ENCODE measurements at places on chromosomes 1 and 21.
A peak's percentile ranks its signal among the peaks of the same experiment; 100 is the strongest.

- no peak for DNase-seq
Observed at GRCh38 chr1:115426956-115427355, 88.9 kb upstream of the NGF start.

DNA sequence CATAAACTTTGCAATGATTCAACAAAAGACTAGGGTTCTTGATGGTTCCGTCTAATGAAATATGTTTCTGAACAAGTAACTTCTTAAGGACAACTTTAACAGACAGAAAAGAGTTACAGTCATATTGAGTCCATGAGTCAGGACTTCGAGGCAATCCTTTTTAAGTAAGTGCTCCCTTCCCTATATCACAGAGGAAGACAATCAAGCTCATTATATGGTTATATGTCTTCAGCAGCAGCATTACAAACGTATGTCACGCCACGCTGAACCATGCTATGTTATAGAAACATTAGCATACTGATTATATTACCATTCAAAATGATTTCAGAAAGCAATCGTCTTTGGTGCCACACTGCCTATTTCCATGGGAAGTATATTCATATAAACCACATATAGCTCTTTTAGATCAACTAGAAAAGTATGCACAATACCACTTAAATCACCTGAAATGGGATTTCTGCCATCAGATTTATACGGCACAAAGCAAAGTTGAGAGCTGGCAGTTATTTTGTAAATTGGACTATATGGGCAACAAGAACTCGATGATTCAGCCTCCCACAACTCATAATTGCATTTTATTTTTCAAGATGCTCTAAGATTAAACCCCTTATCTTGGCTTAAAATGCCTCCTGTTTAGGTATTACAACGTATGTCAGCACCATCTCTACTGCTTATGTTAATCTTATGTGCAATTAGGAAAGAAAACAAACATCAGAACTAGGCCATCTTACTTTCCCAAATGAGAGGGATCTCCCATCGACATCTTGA, 111.3 kb upstream of the SAMSN1 start:
- DNase-seq, result no peak

GRCh38 chr1:184082541-184083415, 31.2 kb downstream of the TSEN15 start:
- no peak for DNase-seq

GRCh38 chr1:182723200-182723599, 38.8 kb upstream of the RGS8 start:
- DNase-seq, result no peak

- DNase-seq, result no peak
Observed at GRCh38 chr1:189658381-189658780, 819.3 kb downstream of the BRINP3 start.

DNA sequence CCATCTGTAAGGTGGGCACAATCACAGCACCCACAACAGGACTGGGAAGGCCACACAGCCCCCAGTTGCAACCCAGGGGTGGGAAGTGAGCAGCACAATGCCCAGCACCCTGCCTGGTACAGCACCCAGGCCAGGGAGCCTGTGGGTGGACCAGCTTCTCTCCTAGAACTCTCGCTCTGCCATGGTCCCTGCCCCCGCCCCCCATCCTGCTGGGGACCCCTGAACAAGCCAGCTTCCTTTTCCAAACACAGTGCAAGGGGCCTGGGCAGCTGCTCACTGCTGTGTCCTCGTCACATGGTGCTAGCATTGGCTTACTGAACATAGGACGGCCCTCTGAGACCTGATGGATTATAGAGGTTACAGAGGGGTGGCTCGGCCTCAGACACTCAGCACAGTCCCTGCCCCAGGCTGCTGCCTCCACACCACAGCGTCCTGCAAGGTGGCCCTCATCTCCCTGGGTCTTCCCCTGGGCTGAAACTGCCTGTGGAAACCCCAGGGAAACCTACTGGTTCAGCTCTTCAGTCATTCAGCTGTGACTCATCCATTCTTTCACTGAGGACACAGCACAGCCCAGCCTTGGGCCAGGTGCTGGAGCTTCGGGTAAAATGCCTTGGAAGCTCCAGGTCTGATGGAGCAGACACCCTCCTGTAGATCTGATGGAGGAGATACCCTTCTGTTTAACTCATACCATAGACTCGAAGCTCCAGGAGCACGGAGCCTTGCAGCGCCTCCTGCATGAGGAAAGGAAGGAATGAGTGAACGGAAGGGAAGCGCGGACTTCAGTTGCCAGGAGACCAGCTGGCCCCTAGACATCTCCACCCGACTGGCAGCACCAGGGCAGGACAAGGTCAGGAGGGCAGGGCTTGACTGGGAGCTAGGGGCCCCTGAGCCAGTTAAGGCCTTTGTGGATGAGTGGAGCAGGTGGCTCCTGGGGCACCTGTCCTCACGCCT, 8.1 kb upstream of the PRDM16 start:
- DNase-seq, result no peak

GRCh38 chr1:15354580-15354965, 55.1 kb upstream of the EFHD2 start:
- DNase-seq, result no peak

- no peak for DNase-seq
Observed at GRCh38 chr1:55244476-55245099, 29.4 kb upstream of the USP24 start.

GRCh38 chr1:228011721-228012311, 5.0 kb downstream of the WNT3A start:
- no peak for DNase-seq

DNA sequence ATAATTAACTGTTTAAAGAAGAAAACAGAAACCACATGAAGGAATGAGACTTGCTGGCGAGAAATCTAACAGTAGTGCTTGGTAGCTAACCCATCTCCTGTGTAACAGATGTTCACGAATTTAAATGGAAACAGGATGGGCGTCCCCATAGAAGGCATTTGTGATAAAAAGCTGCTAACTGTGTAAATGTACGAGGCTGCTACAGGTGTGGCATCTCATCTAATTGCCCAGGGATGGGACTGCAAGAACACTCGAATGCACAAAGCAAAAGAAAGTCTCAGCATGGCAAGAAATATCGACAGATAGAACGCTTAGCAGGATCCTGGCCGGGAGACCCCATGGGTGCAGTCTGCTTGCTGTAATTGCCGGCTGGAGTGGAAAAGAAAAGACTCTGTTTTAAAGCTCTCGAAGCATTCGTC, 112.7 kb downstream of the RUNX1 start:
- no peak for DNase-seq

DNA sequence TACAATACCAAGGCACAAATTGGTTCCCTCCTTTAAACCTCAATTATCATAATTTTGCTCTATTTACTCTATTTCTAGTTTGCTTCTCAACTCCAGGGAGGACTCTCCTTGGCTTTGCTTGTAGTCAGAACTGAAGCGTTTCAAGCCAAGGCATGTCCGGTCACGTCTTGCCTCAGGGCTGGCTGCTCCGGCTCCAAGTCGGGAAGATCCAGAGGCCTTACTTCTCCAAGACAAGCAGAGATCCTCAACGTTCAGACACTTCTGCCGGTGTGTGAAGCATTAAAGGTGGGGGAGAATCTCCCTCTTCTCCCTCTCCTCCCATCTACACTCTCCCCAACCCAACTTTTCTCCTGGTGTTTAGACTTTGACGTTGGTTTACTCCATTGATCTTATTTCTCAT, 7.2 kb upstream of the HHAT start:
- no peak for DNase-seq

DNA sequence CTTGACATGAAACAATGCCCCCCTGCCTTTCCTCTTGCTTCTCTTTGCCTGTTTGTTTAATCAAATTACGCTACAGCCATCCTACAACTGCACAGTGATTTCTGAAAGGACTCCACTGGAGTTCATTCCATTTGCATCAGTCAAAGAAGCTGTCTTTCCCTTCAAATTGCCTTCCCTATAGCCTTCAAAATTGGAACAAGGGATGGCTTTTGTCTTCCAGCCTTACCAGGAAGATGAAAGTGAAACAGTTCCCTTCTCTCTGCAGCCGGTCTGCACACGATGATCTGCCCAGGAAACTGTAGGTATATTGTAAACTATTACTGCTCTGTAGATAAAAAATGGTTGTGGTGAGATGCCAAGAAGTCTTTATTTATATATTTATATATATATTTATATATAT, 65.6 kb upstream of the ETS2 start:
- DNase-seq, result no peak

DNA sequence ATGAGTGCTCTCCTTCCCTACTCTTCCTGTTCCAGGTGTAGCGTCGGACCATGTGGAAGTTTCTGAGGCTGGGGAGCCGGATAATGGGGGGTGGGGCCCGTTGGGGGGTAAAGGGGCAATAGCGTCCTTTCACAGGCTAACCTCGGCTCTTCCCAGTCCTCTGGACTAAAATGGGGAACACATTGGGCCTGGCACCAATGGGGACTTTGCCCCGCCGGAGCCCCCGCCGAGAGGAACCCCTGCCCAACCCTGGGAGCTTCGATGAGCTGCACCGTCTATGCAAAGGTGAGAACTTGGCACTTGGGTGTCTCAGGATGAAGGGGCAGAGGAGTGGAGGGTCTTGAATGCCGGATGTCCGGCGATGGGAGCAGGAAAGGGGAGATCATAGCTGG, 456 bp downstream of the TOMM40L start:
- DNase-seq, result no peak

DNA sequence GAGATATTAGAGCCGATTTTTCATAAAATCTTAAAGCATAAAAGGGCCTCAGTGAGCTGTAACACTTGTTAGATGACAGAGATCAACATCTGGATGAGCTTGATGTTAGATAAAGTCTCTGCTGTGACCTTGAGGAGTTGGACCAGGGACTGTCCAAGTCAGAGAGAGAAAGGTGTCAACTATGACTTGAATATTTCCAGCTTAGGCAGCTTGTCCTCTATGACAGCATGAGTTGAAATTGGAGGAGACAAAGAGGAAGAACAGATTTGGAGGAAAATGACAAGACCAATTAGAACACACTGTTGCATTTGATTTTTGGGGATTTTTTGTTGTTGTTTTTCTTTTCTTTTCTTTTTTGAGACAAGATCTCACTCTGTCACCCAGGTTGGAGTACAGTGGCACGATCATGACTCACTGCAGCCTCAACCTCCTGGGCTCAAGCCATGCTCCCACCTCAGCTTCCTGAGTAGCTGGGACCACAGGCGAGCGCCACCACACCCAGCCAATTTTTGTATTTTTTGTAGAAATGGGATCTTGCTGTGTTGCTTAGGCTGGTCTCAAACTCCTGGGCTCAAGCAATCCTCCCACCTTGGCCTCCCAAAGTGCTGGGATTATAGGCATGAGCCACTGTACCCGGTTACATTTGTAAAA, 35.3 kb upstream of the CLIC4 start:
- DNase-seq, result no peak

DNA sequence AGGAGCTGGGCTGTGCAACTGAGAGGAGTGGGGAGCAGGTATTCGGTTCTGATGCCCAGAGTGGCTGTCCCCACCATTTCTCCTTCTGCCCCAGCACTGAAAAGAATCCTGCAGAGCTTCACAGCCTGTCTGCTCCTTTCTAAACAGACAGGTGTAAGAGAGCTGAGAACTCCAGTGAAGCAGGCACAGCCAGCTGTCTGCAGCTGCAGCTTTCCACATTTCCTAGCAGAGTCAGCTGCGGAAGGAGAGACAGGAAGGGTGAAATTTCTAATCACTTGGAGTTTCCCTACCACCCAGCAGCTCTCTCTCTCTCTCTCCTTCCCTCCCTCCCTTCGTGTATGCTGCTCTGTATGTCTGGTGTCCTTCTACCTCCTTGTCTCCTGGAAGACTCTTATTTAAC, 40.5 kb upstream of the GJB5 start:
- no peak for DNase-seq

GRCh38 chr1:168637350-168637991, 61.1 kb downstream of the XCL1 start:
- peak; percentile 53 for DNase-seq

DNA sequence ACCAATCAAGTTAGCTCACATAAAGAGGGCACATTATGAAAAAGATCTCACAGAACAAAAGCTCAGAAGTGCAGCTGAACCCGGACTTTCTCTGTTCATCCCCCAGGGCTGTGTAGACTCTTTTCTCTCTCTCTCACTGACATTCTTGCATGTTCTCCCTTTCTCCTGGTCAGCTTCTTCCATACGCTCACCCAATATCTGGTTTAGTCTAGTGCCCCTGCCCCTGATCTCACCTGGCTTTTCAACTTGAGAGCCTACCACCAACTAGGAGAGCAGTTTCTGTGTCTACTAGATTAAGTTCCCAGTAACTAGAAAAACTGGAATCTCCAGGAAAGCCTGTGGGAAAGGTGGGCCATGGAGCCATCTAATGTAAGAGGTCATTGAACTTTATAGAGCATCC, 126.9 kb upstream of the GRIK3 start:
- no peak for DNase-seq

GRCh38 chr21:44567481-44568171, 5.9 kb upstream of the KRTAP10-4 start:
- no peak for DNase-seq

- DNase-seq, result no peak
Observed at GRCh38 chr21:45844181-45844580, 137.4 kb upstream of the COL6A1 start.

- DNase-seq, result no peak
Observed at GRCh38 chr1:152752225-152752624, 5.6 kb upstream of the KPRP start.

GRCh38 chr1:29829448-29830344, 593.4 kb downstream of the PTPRU start:
- DNase-seq, result no peak

DNA sequence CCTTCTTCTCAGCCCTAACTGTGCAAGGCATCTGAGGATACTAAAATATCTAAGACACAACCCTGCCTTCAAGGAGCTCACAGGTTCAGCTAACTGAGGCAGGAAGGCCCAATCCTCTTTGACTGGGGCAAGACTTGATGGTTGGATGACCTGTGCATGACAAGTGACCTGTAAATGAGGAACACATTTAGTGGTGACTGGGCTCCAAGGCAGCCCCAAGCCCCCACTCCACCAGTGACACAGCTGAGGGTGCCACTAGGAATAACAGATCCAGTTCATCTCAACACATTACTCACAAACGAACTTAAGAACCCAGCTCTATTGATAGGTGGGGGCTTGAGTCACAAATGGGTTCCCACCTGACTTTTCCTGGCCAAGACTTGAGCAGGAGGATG, 244.7 kb upstream of the IRF2BP2 start:
- no peak for DNase-seq

GRCh38 chr1:92711473-92712165, 73.3 kb downstream of the EVI5 start:
- DNase-seq, result no peak

GRCh38 chr21:28644762-28645161, 347.9 kb downstream of the LTN1 start:
- DNase-seq, result no peak

Measured in GDM1 (cell line).